IMR-90 (cell line): ENCODE measurements at places on chromosomes 1 and 21. TPM values are rescaled to one million over a fixed set of nuclear protein-coding genes. Genes with fewer than 3 reads are reported as not detected.

TCHHL1 gene
- not detected in 2 replicates for total RNA-seq

PLA2G5 gene
- total RNA-seq, result not detected in 2 replicates

FCRLB gene
- total RNA-seq, result 0.90 and 1.1 TPM in 2 replicates

CCDC28B gene
- 17.2 and 18.6 TPM in 2 replicates for total RNA-seq

RXFP4 gene
- not detected in 2 replicates for total RNA-seq

TNFSF4 gene
- 19.7 and 23.6 TPM in 2 replicates for total RNA-seq

LCE3D gene
- not detected in 2 replicates for total RNA-seq

AGL gene
- total RNA-seq, result 7.0 and 12.2 TPM in 2 replicates

INAVA gene
- total RNA-seq, result under 0.01 TPM in 1 of 2 replicates, not detected in the other

SLC19A2 gene
- total RNA-seq, result 5.2 and 6.9 TPM in 2 replicates

TXNIP gene
- 60.0 and 77.2 TPM in 2 replicates for total RNA-seq

UBE4B gene
- total RNA-seq, result 39.3 and 41.9 TPM in 2 replicates

SERTAD4 gene
- under 0.01 TPM in 2 replicates for total RNA-seq

CD247 gene
- total RNA-seq, result not detected in 2 replicates

LDLRAD1 gene
- not detected in 2 replicates for total RNA-seq

VTCN1 gene
- not detected in 2 replicates for total RNA-seq

CFH gene
- total RNA-seq, result 6.3 and 12.8 TPM in 2 replicates

OVAAL gene
- not detected in 2 replicates for total RNA-seq

TDRD5 gene
- not detected in 2 replicates for total RNA-seq

GUCA2A gene
- total RNA-seq, result not detected in 2 replicates

ALX3 gene
- not detected in 2 replicates for total RNA-seq

TINAGL1 gene
- total RNA-seq, result 0.54 and 0.56 TPM in 2 replicates

SPRR2B gene
- total RNA-seq, result not detected in 2 replicates

VSIG8 gene
- total RNA-seq, result not detected in 2 replicates

CDC42BPA gene
- total RNA-seq, result 27.8 and 36.4 TPM in 2 replicates

FAM72C gene
- 0.72 and 0.83 TPM in 2 replicates for total RNA-seq

CAMK2N1 gene
- total RNA-seq, result 10.2 and 28.9 TPM in 2 replicates

PDE9A gene
- 0.56 and 0.90 TPM in 2 replicates for total RNA-seq

SERPINC1 gene
- not detected in 2 replicates for total RNA-seq

USH2A gene
- total RNA-seq, result under 0.01 TPM in 2 replicates
